ENCODE measurements at places on chromosomes 6 and 20.

DNA sequence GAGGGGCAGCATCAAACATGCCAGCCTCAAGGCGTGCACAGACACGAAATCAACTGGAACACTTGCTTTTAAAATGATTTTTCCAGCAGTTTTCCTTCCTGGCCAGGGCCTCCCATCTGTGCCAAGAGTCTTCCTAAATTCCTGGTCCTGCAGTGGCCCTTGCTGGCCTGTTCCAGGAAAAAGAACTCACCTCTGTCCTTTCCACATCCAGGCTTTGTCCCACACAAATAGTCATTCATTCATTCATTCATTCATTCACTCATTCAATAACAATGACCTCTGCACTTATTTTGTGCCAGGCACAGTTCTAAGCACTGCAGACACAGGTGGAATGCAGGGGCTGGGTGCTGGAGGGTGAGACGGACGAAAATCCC is 89.0 kb upstream of the CCDC167 start:
- DNase-seq: no peak

- no peak for DNase-seq
Measured at GRCh38 chr6:15499125-15499524, 163.7 kb downstream of the DTNBP1 start.

- DNase-seq: no peak
Measured at GRCh38 chr20:11700831-11701230, 216.9 kb upstream of the BTBD3 start.

DNA sequence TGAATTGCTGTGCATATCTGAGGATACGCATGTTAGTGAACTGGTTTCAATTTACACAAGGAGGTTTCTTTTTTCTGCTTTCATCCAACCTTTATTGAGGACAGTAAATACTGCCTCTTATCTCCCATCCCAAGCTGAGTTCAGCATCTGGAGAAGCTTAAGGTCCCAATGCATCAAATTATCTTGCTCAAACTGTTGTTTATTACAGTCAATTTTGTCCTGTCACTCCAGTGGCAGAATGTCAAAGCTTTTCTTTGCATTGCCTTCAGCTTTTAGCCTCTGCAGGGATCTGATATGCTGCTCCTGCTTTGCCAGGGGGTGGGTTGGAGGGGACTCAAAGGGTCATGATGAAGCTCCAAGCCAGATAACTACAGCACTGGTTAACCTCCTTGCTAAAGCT is 435.4 kb upstream of the SOX4 start:
- DNase-seq: no peak

- DNase-seq: no peak
Measured at GRCh38 chr6:86477500-86478148, 459.7 kb upstream of the HTR1E start.

GRCh38 chr6:52839124-52840055 is 1.2 kb downstream of the GSTA5 start:
- DNase-seq: no peak

DNA sequence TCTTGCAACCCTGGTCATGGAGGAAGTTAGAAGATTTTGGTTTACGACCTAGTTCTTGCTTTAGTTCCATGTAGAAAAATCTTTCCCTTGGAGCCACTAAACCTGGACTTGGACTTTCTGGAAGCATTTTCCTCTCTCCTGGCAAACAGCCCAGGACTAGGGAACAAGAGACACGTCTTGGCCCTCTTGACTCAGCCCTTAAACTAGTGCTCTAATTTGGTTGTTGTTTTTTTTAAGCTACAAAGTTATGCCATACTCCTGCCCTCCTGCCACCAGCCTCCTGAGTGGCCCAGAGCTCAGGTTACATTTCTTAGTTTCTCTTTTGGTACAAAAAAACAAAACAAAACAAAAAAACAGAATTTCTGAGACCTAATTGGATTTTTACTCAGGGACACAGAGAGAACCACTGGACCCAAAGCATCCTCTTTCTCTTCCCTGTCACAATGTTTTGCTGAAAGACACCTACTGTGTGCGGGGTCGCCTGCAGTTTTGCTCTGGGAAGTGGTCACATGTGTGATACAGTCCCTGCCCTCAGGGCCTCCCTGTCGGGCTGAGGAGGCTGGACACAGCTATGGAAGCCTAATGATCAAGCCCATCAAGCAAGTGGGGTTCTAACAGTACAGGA is 32.3 kb upstream of the SCUBE3 start:
- DNase-seq: peak; percentile 58

DNA sequence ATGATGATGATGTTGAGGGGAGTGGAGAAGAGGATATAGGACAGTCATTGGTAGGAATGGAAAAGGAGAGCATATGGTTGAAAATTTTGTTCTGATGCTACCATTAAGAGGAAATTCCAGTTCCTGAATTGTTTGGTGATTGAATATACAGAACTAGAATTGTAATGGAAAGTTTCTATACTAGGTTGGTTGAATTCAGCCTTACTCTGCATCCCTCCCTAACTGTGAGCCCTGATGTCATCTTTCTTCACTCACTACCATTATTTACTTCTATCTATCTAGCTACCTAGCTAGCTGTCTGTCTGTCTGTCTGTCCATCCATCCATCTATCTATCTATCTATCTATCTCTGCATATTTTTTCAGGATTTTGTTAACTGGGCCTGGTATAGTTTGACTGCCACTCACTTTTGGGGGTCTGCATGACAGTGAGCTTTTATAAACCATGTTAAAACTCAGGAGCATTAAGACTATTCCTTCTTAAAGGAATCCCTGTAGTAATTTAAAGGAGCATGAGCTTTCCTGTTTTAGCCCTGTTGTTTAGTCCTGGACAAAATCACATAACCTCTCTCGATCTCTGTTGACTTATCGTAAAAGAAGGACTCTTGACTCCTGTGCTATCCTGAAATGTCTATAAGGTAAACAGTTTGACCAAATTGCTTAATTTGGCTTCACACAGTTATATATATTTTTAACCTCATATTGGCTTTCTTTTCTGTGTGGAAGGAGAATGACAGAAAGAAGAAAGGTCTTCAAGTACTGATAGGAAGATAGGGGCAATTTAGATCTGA is 71.4 kb downstream of the AKAP7 start:
- DNase-seq: no peak

DNA sequence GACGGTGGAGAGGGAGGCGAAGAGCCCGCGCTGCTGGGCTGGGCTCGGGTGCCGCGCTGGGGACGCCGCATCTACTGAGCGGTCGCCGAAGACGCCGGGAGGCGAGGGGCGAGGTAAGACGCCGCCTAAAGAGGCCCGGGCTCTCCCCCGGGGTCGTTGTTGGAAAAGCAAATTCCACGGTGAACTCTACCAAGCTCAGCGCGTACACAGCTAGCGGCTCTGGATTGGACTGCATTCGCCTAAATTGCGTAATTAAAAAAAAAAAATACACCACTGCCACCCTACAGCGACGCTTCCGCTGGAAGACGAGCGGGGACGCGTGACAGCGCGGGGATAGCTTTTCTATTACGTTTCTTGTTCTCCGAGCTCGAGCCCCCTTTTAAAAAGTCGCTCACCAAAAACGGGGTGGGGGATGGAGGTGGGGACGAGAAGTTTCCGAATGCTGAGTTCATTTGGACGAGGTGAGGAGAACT is 92.0 kb upstream of the PRDM1 start:
- no peak for DNase-seq

DNA sequence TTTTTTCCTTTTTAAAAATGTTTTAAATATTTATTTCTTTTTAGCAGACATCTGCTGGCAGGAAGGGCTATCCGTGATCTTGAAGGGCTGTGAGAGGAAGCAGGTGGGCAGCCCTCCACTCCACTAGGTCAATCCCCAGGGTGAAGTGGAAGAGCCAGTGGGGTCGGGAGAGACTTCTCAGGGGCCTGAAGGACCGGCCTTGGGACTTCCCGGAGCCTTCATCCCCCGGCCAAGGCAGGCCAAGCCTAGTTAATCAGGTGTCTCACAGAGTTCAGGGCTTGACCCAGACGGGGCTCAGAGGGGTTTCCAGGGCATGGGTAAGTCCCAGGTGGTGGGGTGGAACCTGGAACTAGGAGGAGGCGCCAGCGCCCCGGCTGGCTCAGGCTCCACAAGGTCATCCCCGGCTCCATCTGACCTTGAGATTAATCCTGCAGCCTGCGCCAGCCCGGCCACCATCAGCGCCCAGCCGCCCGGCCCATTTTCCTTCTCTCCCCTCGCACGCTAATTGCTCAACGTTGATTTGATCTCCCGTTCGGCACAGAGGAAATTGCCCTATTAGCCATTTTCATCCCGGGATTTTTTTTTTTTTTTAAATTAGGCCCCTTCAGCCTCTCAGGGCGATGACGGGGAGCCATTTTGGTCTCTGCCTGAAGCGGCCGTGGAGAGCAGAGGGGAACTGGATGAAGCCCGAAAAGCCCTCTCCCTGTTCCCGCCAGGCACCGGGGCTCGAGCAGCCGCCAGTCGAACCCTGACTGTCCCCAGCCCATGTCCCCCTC is 44.4 kb downstream of the MDFI start:
- DNase-seq: no peak

GRCh38 chr6:144725736-144726522 is 440.8 kb downstream of the UTRN start:
- DNase-seq: no peak

DNA sequence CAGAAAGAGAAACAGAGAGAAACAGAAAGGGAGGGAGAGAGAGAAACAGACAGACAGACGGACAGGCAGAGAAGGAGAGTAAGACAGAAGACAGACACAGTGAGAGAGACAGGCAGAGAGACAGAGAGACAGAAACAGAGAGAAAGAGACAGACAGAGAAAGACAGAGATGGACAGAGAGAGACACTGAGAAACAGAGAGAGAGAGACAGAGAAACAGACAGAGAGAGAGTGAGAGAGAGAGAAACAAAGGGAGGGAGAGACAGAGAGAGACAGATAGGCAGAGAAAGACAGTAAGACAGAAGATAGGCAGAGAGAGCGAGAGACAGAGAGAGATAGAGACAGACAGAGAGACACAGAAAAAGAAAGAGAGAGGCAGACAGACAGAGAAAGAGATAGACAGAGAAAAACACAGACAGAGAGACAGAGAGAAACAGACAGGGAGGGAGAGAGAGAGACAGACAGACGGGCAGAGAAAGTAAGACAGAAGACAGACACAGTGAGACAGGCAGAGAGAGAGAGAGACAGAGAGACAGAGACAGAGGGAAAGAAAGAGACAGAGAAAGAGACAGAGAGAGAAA is 753.4 kb upstream of the DEFB115 start:
- no peak for DNase-seq

DNA sequence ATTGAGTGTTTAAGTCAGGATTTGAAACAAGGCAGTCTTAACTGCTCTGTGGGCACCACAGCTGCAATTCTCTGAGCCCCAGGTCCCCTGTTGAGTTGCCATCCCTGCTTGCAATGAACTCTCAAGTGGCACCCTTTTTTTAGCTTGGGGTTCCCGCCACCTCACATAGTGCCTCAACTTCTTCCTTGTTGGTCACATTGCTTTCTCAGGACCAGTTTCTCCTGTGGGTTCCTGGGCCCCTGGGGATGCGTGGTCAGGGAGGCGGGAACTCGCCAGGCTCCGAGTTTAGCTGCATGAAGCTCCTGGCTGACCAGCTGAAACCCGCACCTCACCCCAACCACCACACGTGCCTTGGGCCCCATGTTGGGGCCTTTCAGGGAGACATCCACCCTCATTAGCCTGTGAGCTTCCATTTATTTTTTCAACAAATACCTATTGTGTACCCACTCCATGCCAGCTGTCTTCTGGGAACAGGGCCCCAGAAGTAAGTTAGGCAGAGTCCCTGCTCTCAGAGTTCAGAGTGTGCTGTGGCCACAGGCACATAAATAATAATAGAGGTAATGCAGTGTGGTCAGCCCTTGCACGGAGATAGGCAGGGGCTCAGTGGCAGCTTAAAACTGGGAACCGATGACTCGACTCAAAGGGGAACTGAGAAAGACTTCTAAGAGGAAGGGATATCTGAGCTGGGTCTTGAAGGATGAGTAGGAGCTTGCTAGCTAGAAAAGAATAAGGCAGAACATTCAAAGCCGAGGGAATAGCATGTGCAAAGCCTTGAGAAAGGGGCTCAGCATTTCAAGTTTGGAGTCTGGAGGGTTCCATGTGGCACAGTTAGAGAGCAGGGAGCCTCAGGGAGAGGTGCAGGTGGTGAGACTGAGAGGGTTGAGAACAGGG is 33.9 kb upstream of the FAM83D start:
- no peak for DNase-seq

DNA sequence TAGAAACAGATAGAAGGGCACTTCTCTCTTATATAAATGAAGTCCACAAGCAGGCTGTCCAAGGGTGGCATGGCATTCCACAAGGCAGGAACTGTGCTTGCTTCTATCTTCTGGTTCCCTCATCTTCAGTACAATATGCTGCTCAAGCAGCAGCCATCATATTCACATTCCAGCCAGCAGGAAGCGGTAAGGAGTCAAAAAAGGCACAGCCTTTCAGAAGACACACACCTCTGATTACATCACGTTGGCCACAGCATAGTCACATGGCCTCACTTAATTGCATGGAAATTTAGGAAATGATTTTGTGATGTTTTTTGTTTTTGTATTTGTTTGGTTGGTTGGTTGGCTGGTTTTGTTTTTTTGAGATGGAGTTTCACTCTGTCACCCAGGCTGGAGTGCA is 19.0 kb downstream of the REM1 start:
- no peak for DNase-seq

- DNase-seq: no peak
Measured at GRCh38 chr20:46206025-46206424, 87.9 kb downstream of the CD40 start.

DNA sequence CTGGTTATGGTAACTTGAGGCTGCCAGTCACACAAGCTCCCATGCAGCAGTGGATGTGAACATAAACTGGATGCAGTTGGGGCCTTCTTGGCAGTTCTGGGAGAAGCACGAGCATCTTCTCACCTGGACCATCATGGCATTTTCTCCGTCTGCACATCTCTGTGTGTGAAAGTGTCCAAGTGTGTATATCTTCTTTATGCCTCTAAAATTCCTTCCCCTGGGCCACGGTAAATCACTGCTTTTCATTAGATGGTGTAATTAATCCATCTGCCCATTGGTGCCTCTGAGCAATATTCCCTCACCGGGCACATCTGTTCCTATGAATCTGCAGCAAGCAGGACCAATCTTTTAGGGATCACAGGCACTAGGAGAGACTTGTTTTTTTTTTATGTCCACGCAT is 138.0 kb downstream of the MAP3K7 start:
- DNase-seq: no peak

DNA sequence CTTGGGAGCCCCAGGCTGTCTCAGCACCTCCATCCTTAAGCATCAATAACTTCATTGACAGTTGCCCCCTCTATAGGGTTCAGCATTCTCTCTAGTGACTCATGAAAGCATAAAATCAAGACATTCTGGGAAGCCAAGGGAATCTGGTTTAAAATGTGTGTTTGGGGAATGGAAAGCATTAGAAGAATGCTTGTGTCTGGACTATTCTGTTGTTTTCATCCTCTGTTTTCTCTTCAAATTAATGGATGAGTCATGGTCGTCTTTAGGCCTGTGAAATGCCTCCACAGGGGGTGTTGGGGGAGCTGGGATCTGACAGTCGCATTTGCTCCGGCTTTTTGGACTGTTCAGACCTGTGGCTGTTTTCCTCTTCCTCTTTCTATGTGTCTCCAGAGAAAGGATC is 279.7 kb downstream of the CDC5L start:
- DNase-seq: no peak

Data from DMS79 (cell line).